NCI-H187 (cell line): ENCODE measurements at places on chromosomes 5 and 9.

DNA sequence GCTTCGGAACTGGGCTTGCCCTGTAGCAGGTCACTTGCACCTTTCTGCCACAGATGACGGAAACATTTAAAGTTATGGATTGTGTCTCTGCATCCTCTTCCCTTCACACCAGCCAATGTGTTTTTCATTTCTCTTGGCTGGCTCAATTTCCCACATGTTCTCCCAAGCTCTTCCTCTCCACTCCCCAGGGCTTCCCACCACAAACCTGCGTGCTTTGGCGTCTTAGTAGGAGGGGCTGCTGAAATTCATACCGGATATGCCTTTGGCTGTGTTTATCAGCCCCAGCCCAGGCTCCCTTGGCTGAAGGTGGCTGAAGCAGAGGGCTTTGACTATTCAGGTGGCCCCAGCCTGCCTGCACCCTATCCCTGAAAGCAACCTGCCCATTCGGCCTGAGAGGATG, 32.1 kb downstream of the ADRB2 start:
- DNase-seq, result no peak

DNA sequence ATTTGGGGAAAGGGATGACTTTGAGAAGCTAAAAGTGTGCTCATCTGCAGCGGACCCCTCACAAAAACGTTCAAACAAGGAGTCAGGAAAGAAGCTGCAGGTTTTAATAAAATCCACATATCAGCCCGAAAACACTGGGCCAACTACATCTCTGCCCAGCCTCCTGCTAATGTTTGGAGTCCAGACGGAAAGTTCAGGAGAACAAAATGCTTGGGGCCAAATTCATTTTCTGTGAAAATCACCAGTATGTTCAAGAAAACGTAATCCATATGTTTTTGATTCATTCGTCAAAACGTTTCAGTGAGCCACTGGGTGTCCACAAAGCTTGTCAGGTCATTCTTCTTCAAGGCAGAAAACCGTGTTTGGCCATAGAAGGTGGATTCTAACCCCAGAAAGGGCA, 87.5 kb upstream of the GAS1 start:
- no peak for DNase-seq

DNA sequence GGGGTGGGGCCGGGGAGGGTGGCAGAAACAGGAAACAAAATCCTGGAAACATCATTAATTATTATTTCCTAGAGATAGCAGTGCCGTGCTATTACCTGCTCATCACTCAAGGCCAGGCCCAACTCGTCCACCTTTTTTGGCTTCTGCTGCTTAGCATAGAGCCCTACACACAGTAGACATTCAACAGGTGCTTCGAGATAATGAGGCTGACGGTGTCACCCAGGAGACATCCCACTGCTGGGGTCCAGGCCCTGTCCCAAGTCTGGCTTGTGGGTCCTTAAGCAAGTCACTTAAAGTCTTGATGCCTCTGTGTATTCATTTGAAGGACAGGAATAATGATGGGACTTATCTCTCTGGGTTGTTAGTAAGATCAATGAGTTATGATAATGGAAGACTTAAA, 506.6 kb downstream of the BNC2 start:
- DNase-seq, result no peak

DNA sequence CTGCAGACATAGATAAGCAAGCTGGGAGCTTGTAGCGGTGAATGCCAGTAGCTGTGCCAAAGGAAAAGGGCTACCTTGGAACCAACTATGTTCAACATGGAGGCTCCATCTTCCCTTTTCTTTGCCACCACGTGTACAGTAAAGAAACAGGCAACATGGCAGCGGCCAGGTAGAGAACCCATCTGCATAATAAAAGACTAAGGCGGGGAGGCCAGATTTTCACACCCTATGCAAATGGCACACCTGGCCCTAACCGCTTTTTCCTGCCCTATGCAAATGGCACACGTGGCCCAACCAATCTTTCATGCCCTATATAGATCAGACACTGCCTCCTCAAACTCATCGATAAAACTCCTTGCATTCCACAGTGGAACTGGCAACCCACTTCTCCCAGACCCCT, 477.5 kb upstream of the EDIL3 start:
- DNase-seq, result no peak

GRCh38 chr5:171445644-171446516, 26.4 kb downstream of the FGF18 start:
- DNase-seq, result no peak

DNA sequence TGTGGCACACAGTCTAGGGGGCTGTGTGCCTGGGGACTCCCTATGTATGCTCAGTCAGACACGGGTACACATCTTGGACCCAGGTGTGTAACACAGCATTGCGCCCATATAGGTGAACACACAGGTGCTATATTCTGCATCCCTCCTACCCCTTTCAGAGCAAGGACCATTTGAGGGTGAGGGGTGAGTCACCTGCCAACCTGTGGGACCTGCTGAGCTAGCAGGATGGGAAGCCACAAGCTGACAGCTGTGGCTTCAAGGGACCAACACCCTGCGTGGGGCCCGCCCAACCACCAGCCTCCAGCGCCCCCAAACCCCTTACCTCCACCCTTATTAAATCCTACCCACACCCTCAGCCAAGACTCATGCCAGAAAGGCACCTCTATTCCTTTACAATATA, 14.6 kb upstream of the AQP7 start:
- no peak for DNase-seq

- DNase-seq, result no peak
These were observed 17.9 kb upstream of the NDUFB6 start for GRCh38 chr9:32590898-32591297.

GRCh38 chr9:93230185-93230584, 46.2 kb downstream of the WNK2 start:
- DNase-seq, result no peak

DNA sequence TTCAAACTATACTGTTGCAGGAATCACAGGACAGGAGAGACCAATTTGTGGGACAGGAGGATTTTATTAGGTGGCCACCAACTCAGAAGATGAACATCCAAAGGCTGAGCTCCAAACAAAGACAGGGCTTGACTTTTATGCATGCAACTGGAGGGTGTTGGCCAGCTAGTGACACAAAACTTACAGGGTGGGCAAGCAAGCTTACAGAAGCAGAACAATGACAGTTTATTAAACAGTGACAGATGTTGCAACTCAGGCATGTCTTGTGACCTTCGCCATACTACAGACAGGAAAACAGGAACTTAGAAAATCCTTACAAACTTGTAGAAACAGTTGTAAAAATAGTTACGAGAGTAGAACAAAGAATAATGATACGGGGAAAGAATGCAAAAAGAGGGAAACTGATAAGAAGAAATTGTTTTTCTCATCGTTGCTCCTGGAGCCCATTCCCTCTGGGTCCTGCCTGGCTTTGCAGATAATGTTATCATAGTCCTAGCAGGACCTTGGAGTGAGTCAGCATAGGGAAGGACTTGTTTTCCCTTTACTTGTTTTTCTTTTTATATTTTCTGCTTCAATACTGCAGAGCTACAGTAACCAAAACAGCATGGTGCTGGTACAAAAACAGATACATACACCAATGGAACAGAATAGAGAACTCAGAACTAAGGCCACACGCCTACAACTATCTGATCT, 2083.0 kb upstream of the ACO1 start:
- DNase-seq, result no peak

DNA sequence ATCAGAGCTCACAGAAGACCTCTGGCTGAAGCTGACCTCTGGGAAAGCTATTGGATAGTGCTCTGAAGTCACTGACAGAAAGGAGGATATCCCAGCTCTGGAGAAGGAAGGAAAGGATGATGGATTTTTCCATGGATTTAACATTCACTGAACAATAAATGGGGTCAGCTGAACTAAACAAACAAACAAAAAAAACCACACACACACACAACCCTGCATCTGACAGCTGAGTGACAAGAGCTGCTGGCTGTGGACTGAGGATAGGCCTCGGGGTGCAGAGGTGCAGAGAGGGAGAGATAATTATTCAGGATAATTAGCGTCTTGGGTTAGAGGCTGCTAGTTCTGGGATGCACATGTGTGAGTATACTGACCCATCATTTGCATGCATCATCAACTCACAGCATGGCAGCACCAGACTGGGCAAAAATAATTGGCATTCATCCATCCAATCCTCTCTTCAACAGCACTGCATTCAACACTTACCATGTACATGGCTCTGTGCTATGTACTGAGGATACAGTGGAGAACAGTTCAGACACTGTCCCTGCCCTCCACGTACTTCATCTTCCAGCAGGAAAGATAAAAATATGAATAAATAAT, 131.4 kb upstream of the TRIM32 start:
- DNase-seq, result no peak

- no peak for DNase-seq
These were observed 35.2 kb downstream of the RXRA start for GRCh38 chr9:134361426-134361825.

GRCh38 chr5:1728846-1729245, 70.8 kb downstream of the MRPL36 start:
- DNase-seq, result no peak

- no peak for DNase-seq
These were observed 36.9 kb upstream of the TBCA start for GRCh38 chr5:77812926-77813589.

DNA sequence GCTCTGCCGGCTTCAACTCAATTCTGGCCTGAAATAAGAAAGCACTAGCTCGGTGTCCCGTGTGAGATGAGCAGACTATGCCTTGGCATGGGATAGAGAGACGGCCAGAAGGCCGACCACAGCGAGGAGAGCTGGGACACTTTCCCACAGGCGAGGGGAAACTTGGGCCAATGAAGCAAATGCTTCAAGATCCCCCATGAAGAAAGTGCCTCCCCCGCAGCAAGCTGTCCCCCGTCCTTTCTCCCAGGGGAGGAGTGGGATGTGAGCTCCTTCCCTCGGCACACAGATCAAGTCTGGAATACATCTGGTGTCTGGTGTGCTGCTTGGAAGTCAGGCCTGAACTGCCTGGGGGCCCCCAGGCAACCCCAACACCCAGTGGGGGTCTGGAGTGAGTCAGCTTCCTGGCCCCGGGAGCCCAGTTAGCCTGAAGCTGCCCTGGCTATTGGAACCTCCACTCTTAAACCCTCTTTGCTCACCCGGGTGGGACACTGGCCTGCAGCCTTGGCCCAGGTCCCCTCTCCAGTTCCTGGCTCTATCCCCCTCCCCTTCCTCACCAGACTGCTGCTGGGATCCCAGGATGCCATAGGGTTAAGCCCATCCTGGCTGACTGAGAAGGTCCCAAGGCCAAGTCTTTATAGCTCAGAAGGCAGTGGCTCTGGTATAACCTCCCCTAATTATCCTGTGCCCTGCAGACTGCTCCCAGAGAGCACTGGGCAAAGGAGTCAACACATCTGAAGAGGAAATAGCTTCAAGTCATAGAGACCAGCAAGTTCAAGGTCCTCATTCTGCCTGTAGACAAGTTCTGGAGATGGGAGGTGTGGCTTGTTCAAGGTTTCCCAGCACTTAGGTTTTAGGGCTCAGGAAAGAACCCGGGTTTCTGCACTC, 205.3 kb downstream of the TTLL11 start:
- no peak for DNase-seq

- no peak for DNase-seq
These were observed 48.4 kb downstream of the GPR21 start for GRCh38 chr9:123081824-123082223.

DNA sequence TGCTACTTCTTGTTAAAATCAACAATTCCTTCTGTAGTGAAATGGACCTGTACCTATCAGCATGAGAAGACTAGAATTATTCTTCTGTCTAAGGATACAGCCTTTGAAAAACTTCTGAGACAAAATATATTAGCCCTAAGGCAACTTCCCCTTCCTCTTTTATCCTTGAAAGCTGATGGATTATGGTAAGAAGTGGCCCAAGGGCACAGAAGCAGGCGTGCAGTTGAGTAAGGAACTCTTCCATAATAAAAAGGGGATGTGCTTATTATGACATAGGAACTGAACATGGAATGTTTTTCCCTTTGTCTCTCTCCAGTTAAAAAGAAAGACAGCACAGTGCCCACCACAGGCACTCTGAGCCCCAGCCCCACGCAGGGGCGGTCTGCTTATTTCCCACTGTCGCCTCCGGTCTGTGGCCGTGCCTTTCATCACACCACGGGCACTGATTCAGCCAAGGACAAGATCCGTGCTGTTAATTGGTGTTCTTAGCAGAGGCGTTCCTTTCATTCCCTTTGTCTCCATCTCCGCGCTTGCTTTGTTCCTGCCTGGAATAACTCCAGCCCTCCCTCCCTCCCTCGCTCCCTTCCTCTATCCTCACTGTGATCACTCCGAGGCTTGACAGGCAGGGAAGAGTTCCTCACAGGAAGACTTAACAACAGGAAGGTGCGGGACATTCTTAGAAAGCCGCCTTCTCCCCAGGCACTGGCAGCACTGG, 135.9 kb upstream of the OTULINL start:
- DNase-seq, result no peak

DNA sequence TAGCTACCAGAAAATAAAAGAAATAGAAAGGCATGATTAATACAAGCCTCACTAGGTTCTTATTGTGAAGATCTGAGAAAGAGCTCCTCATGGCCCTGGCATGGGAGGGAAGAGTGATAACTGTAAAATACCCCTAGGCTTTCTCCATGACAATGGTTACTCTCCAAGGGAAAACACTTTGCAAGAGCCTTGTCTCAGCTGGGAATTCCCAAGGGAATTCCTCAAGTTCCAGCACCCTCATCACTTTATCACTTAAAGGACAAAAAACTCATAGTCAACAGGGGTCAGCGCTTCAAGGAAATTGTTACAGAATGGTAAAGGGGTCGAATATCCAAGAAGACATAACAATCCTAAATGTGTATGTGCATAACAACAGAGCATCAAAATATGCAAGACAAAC, 21.2 kb downstream of the SYK start:
- no peak for DNase-seq
